ENCODE measurements at places on chromosomes 11 and 22.

- DNase-seq: no peak
These were observed 137.8 kb upstream of the BDNF start for GRCh38 chr11:27837895-27838563.

GRCh38 chr22:48887394-48888332 is 940.0 kb downstream of the BRD1 start:
- no peak for DNase-seq

GRCh38 chr11:87736928-87737327 is 438.3 kb downstream of the RAB38 start:
- DNase-seq: no peak

GRCh38 chr11:10318527-10318802 is 13.6 kb downstream of the ADM start:
- no peak for DNase-seq

DNA sequence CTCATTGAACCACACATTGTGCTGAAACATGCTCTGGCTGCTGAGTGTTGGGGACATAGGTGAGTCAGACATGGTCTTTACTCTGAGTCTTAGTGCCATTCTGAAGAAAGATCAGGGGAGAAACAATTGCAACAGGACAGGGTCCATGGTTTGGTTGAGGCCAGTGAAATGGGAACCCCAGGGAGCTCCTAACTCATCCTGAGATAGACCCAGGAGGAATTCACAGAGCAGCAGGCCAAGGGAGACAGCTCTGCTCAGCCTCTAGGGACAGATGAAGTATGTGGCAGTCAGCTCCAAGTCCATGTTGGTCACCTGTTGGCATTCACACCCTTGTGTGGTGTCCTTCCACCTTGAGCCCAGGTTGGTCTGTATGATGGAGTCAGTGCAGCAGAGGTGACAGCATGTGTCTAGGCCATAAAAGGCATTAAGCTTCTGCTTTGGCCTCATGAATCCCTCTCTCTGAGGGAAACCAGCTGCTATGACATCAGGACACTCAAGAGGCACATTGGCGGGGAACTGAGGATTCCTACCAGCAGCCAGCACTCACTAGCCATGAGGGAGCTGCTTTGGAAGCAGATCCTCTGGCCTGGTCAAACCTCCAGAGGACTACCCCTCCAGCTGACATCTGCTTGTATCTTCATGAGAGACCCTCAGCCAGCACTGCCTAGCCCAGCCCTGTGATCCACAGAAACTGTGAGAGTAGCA is 50.3 kb upstream of the MYEOV start:
- no peak for DNase-seq

DNA sequence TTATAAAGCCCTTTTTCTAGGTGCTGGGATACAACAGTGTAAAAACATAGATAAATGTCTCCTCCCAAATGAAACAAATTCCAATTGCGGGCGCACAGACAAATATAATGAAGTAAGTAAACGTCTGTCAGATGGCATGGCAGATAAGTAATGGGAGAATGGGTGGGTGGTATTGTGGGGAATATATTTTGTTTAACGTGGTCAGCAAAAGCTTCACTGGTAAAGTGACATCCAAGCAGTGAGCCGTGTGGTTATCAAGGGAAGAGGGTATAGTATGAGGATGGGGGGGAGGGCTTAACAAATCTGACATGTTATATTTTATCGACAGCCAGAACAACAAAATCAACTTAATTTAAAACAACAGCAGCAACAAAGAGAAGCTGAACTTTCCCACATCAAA is 1.2 kb downstream of the SVIP start:
- DNase-seq: no peak

DNA sequence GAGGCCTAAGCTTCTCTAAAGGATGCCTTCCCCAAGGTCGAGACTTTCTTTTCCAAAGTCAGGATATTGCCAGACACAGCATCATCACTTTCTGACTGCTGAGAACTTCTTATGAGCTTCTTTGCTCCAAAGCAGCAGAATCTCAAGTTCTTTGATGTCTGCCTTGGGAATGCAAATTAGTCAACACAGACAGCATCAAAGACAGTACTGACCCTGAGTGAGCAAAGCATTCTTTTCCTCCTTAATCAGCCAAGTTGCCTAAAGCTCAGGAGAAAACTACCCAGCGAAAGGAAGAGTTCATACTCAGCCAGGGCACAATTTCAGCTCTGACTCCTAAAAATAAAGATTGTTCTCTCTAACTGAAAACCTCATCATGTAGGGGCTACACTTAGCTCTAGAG is 98.0 kb downstream of the SLC36A4 start:
- DNase-seq: no peak

DNA sequence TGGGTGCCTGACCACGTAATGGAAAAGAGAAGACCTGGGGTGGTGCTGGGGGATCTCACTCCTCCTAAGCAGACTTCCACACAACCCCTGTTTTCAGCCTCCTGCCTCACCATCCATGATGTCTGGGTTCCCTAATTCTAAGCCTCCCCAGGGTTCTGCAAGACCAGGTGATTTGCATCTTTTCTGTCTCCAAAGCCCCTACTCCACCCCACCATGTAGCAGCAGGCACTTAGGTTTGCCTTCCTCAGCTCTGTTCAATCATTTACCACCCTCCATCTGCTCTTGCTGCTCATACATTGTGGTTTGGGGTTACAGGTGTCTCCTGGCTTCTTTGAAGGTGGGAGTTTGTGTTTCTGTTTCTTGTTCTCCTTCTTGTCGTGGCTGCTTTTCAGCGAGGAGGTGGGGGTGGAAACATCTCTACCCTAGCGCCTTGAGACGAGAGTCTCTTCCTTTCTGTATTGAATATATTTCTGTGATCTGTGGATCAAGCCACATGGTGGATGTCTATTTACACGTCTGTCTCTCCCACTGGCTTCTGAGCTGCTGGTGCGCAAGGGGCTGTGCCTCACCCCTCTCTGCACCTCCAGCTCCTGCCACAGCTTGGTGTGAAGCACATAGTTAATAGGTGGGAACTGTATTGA is 6.6 kb upstream of the SSTR3 start:
- no peak for DNase-seq

- DNase-seq: no peak
These were observed 34.7 kb downstream of the PISD start for GRCh38 chr22:31627223-31627731.

GRCh38 chr11:37830529-37830928 is 1232.5 kb upstream of the RAG2 start:
- no peak for DNase-seq

DNA sequence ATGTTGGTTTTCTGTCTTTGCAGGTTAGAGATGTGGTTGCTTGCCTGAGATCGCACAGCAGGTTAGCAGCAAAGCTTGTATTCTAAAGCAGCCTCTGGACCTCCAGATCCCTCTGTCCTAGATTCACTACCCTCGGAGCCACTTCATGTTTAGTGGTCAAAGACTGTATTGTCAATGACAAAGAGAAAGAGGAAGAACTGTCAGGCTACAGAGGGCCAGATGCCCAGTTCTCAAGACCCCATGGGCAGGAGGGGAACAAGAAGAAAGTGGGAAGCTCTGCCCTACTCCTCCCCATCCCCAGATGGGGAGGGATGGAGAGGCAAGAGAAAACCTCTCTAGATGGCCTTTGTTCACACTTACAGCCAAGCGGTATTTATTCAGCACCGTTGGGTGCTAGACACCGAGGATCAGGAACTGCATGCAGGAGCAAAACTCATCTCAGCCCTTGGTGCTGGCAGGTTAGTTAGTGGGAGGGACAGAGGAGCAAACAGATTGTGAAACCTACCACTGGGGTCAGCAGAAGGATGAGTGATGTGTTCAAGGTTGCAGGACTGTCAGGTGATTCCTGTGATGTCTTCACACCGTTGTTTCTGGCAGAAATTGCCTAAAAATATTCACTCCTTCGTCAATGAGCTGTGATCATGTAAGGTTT is 38.3 kb upstream of the PTPRJ start:
- no peak for DNase-seq

DNA sequence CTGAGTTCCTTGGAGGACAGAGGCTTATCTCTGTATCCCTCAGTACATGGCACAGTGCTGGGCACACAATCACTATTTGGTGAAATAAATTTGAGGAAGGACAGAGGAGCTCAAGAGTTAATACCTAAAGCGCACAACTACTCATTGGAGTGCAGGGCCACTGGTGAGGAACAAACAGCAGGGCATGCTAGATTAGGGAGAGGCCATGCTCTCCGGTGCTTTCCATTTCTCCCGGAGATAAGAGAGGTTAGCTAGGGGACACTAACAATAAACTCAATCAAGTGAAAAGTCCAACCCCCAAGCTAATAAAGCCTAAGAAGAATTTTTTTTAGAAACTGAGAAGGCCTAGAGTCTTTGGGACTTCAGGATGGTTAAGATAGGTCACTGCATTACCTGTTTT is 29.1 kb downstream of the NFRKB start:
- no peak for DNase-seq

DNA sequence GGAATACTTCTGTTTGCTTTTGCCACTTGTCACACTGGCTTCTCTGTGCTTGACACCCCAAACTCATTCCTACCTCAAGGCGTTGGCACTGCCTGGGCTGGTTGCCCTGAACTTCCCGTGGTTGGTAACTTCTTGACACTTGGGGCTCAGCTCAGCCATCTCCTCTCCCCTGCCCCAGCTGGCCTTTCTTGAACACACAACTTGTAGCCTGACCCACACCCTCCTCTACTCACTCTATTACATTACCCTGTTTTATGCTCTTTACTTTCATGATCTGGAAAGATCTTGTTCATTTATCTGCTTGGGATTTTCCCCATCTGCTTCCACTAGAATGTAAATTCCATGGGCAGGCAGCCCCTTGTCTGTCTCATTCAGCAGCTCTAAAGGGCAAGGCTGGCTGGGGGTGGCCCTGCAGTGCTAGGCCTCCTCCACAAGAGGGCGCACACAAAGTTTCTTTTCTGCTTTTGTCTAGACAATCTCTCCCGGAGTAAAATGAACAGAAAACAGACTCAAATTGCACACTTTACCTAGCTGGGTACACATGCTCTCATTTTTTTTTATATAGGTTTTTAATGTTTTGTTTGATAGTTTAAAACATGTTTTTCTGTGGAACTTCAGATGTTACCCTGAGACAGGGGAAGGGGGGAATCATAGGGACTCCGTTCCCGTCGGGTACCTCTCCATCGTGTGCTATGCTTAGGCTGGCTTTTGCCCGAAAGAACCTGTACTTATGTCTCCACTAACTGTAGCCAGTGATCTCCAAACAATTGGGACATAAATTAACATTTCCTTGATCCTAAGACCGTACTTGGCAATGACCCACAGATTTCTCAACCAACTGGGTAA is 16.4 kb upstream of the MRGPRX2 start:
- peak; percentile 16 for DNase-seq

- DNase-seq: peak; percentile 29
These were observed 904 bp downstream of the SLC35F2 start for GRCh38 chr11:107857550-107858216.

DNA sequence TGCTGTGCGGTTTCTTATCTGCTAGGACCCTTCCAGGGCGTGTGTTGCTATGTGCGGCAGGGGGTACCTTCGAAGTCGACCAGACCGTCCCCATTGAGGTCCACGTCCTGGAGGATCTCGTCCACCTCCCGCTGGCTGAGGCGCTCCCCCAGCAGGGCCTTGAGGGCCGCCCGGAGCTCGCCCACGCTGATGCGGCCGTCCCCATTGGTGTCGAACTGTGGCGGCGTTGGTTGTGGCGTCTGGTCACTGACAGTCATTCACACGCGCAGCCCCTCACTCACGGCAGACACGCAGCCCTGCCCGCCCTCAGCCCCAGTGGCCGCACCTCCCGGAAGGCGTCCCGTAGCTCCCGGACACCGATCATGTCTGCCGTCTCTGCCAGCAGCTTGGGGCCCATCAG is 3.5 kb downstream of the CABP2 start:
- no peak for DNase-seq

- DNase-seq: peak; percentile 56
These were observed 37.7 kb downstream of the EIF4ENIF1 start for GRCh38 chr22:31451709-31452571.

DNA sequence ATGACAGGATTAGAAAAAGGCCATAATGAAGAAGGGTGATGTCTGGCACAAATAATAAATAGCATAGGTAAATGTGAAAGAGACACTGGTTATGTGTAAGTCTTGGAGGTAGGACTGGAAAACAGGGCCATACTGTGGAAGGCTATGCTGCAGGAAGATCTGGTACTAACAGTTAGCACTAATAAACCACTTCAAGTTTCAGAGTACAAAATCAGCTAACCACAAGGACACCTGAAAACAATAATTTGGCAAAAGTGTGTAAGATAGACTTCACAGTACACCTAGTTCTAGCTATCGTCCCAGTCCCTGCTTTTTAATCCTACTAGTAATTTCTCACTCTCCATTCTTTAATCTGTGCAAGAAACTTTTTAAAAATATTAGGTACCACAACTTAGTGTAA is 44.3 kb downstream of the CWF19L2 start:
- DNase-seq: no peak

- DNase-seq: peak; percentile 86
These were observed 136.3 kb downstream of the ARHGAP42 start for GRCh38 chr11:100823360-100823759.

GRCh38 chr11:57056735-57057134 is 68.0 kb downstream of the OR5AK2 start:
- DNase-seq: no peak

GRCh38 chr22:29555065-29555644 is 1.6 kb upstream of the THOC5 start:
- DNase-seq: peak; percentile 24

DNA sequence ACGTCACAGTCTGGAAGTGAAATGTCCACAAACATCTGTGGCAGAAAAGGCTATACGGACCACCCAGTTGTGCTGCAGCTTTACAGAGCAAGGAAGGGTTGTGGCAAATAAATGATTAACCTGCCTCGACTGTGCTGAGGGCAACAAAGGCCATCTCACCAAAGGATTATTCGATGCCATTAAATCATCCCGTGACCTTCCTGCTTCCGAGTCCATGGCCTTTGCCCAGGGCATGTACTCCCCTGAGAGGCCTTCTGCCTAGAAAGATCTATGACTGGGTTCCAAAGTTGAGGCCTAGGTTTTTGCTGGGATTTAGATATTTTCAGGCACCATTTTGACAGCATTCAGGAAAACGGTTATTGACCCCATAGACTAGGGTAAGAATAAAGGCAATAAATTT is 9.2 kb downstream of the CDPF1 start:
- no peak for DNase-seq

GRCh38 chr11:100719809-100720221 is 32.7 kb downstream of the ARHGAP42 start:
- peak; percentile 91 for DNase-seq

DNA sequence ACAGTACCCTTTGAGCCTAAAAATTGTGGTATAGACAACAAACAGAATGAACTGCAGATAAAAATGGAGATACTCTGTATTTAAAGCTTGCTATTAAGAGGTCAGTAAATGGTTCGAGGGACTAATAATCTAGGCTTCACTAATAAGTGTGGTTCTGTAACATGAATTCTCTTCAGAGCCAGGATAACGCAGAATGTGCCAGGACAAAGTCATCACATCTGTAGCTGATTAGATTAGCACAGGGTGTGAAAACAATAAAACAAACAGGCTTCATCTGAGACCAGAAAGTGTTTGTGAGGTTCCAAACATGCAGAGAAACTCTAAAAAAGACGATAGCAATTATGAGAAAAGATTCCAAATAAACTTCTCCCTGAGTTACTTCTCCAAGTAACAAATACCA is 89.1 kb upstream of the LUZP2 start:
- no peak for DNase-seq
